ENCODE measurements at places on chromosomes 16 and 17. TPM values are rescaled to one million over a fixed set of nuclear protein-coding genes. Genes with fewer than 3 reads are reported as not detected.

DNA sequence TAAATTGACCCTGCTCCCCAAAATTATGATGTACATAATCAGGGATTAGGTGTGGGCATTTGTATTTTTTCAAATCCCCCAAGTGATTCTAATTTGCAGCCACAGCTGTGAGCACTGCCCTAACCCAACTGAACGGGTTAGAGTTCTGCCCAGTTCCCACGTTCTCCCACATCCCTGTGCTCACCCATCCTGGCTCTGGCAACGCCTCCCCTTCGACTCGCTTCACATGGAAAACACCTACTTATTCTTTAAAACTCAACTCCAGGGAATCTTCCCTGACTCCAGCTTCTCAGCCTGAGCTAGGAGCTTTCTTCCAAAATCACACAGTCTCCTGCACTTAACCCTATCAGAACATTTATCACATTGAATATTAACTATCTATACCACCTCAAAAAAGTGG, 17.6 kb upstream of the C16orf82 start:
- DNase-seq = no peak

DNA sequence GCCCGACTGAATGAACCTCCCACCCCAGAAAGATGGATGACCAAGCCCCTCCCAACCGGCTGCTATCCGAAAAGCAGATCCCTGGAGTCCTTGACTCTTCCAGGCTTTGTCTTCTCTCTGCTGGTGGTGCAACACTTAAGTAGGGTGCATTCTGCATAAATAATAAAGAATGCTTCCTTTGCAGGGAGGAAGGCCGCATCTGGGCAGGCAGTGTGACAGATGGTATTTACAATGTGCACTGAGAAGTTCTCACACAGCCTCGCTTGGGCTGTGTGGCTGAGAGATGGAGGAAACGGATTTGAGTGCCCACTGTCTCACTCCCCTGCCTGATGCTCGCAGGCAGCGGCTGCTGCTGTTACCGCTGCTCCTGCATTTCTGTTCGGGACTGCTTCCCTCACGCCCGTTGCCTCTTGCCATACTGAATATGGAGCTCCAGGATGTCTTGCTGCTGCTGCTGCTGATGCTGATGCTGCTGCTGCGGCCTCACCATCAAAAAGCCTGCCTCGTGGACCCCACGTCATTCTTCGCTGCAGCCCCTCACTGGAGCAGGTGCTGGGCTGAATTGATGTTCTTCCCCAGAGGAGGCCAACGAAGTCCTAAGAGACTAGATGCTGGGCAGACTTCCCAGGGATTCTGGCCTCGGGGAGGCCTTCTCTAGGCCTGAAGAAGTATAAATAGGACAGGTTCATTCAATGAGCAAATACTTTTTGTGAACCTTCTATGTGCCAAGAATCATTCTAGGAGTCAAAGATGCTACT, 7.1 kb upstream of the RHBDL3 start:
- no peak for DNase-seq

DNA sequence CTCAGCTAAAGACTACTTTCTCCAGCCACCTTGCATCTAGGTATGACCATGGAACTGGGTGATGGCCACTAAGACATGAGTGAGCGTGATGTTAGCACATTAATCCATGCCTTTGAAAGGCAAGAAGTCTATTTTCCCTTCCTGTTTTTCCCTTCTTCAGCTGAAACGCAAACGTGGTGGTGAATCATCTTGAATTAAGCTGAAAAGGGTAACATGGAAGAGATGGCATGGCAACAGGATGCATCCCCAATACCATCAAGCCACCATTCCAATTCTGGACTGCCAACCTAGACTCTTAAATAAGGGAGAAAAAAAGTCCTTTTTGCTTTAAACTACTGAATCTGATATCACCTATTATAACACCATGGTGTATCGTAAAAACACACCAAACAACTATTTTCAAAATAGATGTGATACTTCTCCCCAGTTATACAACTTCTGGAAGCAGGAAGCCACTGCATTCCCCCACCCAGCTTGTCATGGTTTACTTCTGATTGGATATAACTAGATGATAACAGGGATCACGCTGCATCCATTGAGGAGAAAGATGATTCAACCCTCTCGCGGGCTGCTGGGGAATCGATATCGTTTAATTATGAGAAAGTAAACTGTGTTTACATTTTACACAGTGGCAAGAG, 368.6 kb downstream of the CDH13 start:
- DNase-seq = no peak

DNA sequence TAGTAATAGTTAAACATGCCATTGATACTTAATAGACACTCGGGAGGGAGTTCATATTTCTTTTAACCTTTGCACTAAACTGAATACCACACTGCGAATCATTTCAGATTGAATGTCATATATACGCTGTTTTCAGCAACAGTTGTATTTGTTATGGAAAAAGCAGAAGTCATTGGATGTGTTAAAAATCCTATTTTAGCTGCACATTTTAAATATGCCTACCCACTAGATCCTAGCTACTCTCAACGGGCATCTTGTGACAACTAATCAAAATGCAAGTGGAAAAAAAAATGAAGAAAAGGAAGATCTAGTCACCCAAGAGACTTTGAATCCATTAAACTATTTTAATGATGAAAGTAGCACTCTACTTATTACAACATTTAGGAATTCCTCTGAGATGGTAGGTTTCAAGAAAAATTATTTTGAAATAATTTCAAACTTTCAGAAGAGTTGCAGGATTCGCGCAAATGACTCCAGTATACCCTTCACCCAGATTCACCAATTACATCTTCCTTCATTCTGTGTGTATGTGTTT, 51.4 kb upstream of the MNT start:
- DNase-seq = no peak

DNA sequence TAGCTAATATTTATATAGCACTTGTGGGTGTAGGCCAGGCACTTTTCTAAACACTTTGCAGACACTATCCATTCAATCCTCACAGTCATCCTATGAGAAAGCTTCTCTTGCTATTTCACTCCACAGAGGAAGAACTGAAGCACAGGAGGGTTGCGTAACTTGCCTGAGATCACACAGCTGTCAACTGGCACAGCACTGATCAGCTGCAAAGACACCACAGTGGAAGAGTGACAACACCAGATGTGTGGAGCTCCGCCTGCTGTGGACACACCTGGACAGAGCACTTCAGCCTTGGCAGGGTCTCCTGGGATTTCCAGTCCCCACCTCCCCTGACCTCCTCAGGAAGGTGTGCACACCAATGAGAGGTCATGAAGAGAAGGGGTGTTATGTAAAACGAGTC, 13.3 kb upstream of the CNEP1R1 start:
- peak; percentile 24 for DNase-seq

The MLKL gene
- 27.6 TPM for total RNA-seq

GRCh38 chr17:15108992-15109391, 156.1 kb downstream of the PMP22 start:
- no peak for DNase-seq

The PNMT gene
- total RNA-seq = 4.3 TPM

The ARSG gene
- total RNA-seq = 9.3 TPM

The TVP23A gene
- total RNA-seq = 6.1 TPM

The ITGB3 gene
- 9.6 TPM for total RNA-seq

- no peak for DNase-seq
Observed at GRCh38 chr16:68037841-68038597, 14.9 kb downstream of the DUS2 start.

- no peak for DNase-seq
Observed at GRCh38 chr17:7982173-7982572, 20.2 kb upstream of the GUCY2D start.

The PRAC1 gene
- total RNA-seq = not detected

The NOG gene
- 2.7 TPM for total RNA-seq

DNA sequence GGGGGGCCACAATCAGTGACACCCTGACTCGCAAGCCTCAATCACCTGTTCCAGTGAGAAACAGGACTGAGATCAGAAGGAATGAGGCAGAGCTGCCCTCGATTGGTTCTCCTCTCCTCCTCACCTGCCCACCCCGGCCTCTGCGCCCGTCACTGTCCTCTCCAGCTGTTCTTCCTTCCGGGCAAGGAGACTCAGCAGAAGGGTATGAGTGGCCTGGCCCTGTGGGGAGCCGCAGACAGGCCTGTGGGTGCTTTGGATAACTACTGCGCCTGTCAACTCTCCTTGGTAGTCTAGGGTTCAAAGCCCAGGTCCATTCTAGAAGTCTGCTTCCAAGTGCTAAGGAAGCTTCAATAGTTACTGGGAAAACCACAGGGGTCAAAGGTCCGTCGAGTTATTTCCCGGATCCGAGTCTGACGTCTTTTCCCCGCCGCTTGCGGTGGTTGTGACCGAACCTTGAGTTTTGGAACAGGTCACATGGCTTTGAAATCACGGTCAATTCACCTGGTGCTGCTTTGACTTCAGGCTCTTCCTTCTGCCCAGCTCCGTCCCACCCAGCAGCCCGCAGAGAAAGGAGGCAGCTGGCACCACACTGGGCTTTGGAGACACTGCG, 8.3 kb downstream of the CARD14 start:
- DNase-seq = no peak

The TPSAB1 gene
- total RNA-seq = 129 TPM

- peak; percentile 89 for DNase-seq
Observed at GRCh38 chr17:491086-492021, 138.7 kb upstream of the RPH3AL start.

DNA sequence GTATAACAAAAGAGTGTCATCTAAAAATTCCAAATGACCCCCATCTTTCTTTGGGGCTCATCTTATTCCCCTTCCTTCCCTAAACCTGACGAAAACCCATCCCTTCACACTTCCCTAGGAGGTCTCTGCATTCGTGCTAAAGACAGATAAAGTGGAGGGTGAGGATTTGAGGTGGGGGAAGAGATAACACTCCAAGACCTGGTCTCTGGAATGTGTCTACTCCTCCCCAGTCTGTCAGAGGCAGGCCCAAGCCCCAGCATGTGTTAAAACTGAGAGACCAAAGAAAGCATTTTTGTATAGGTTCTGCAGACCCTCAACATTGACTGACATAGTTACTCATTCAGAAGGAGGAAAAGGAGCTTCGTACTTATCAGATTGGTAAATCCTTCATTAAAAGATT, 11.0 kb upstream of the LHX1 start:
- DNase-seq = no peak

DNA sequence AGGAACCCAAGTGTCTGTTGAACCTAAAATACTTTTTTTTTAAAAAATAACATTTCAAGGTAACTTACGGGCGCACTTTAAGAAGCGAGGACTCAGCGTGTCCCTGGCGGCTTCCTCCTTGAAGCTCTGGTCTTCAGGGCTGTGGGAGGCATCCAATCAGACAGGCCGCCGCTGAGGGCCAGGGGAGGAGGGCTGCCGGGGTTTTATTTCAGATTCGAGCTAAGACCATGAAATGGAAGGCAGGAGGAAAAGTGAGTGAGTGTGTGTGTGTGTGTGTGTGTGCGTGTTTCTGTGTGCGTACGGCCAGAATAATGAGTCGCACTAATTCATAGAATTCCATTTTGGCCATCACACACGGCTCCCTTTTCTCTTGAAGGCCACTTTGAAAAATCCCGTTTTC, 41.1 kb downstream of the C16orf78 start:
- no peak for DNase-seq

The ODAD4 gene
- total RNA-seq = 12.5 TPM

GRCh38 chr17:58447039-58447975, 30.0 kb upstream of the RNF43 start:
- DNase-seq = peak; percentile 82

The RAB26 gene
- total RNA-seq = 0.48 TPM

DNA sequence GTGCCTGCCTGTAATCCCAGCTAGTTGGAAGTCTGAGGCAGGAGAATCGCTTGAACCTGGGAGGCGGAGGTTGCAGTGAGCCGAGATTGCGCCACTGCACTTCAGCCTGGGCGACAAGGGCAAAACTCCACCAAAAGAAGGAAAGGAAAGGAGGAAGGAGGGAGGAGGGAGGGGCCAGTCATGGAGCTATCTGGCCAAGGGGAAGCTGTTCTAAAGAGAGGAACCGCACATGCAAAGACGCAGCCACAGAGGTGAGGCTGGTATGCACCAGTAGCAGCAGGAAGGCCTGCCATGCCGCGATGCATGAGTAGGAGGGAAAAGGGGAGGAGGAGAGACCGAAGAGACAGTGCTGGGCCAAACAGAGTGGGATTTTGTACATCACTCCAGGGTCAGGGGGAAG, 35.9 kb downstream of the HSBP1 start:
- DNase-seq = no peak

DNA sequence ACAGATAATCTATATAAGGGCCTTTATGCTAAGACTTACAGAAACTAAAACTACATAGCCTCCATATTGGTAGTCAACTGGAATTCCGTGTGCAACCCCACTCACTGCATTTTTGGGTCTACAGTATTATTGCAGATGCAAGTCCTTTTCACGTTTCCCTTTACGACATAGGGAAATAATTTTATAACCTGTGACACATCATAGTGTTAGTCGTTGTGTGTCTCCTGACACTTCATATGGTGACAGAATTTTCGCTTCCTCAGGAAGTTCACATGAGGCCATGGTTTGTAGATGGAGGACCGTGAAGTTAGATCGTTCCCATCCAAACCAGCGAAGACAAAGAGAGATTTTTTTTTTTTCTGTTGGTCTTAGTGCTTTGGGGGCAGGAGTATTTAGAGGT, 15.7 kb upstream of the MRC2 start:
- DNase-seq = no peak

GRCh38 chr16:57786632-57787518, 15.4 kb downstream of the KIFC3 start:
- DNase-seq = peak; percentile 91

The C16orf54 gene
- total RNA-seq = 3.1 TPM

The PRM2 gene
- not detected for total RNA-seq

The OR4D1 gene
- total RNA-seq = not detected

The CRISPLD2 gene
- total RNA-seq = 31.3 TPM

The WNT9B gene
- 0.11 TPM for total RNA-seq

GRCh38 chr17:79969906-79970305, 65.8 kb downstream of the TBC1D16 start:
- DNase-seq = no peak

The CES3 gene
- total RNA-seq = 2.6 TPM

DNA sequence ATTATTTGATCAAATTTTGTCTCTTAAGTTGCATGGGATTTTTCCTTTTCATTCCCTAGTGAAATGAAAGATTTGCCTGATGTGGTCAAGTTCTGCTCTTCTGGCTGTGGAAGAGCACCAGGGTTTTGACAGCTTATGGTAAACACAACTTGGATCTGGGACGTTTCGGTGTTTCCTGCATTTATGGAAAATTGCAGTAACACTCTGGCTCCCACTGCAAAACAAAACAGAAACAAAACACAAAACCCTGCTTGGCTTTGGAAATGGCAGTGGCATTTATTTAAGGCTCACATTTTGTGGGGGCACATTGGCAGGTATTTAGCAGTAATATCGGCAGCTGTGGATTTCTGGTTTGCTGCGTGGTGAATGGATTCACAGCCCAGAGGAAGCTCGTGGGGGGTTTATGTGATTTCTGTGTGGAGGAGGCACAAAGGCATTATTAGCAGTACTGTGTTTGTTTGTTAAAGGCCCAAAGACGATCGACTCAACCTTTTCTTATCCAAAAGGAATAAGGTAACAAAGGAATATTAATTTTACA, 377.8 kb downstream of the SNX29 start:
- DNase-seq = peak; percentile 24

- no peak for DNase-seq
Observed at GRCh38 chr17:51270636-51271035, 10.3 kb downstream of the UTP18 start.

The FOXN1 gene
- total RNA-seq = 0.25 TPM

- DNase-seq = no peak
Observed at GRCh38 chr17:18974407-18975149, 22.6 kb downstream of the SLC5A10 start.

The SRL gene
- 2.9 TPM for total RNA-seq

- DNase-seq = no peak
Observed at GRCh38 chr17:22704674-22705073, 1012.4 kb downstream of the KCNJ18 start.

- DNase-seq = no peak
Observed at GRCh38 chr16:88588754-88589153, 18.6 kb downstream of the ZC3H18 start.

GRCh38 chr16:24988129-24988518, 27.0 kb downstream of the ARHGAP17 start:
- no peak for DNase-seq
